ENCODE measurements at places on chromosomes 12 and 14. TPM values are rescaled to one million over a fixed set of nuclear protein-coding genes. Genes with fewer than 3 reads are reported as not detected.

OR11H12 gene
- not detected for total RNA-seq

LAG3 gene
- total RNA-seq, result 4.6 TPM

CACNA1C gene
- 0.18 TPM for total RNA-seq

CLEC4C gene
- total RNA-seq, result not detected

SOAT2 gene
- 2.5 TPM for total RNA-seq

RERG gene
- total RNA-seq, result not detected

WBP11 gene
- 129 TPM for total RNA-seq

DNA sequence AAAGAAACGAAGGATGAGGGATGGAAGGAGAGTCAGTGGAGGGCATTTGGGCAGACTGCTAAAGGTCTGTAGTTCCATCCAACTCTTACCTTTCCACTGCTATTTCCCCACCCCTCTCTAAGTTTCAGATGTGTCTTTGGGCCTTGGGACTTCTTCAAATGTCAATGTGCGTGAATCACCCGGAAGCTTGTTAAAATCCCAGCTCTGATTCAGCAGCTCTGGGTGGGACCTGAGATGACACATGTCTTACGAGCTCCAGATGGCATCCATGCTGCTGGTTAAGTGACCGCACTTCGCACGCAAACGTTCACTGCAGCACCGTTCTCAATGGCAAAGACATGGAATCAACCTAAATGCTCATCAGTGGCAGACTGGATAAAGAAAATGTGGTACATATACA lies 309.9 kb downstream of the VRK1 start:
- no peaks in the 10 kb centered on the region for H3K4me1 ChIP-seq
- H3K4me3 ChIP-seq, result no peak overlapping the region
- H3K36me3 ChIP-seq, result no peaks in the 10 kb centered on the region
- H3K27me3 ChIP-seq, result peaks cover 33% of the 10 kb centered on the region
- DNase-seq, result no peak

- H3K4me1 ChIP-seq, result peaks cover 2% of the 10 kb centered on the region
- H3K4me3 ChIP-seq, result no peak overlapping the region
- peaks cover 66% of the 10 kb centered on the region for H3K27me3 ChIP-seq
- no peaks in the 10 kb centered on the region for H3K36me3 ChIP-seq
- H3K27ac ChIP-seq, result no peak overlapping the region
Observed at GRCh38 chr12:113988064-113988451, 21.9 kb upstream of the RBM19 start.

DNA sequence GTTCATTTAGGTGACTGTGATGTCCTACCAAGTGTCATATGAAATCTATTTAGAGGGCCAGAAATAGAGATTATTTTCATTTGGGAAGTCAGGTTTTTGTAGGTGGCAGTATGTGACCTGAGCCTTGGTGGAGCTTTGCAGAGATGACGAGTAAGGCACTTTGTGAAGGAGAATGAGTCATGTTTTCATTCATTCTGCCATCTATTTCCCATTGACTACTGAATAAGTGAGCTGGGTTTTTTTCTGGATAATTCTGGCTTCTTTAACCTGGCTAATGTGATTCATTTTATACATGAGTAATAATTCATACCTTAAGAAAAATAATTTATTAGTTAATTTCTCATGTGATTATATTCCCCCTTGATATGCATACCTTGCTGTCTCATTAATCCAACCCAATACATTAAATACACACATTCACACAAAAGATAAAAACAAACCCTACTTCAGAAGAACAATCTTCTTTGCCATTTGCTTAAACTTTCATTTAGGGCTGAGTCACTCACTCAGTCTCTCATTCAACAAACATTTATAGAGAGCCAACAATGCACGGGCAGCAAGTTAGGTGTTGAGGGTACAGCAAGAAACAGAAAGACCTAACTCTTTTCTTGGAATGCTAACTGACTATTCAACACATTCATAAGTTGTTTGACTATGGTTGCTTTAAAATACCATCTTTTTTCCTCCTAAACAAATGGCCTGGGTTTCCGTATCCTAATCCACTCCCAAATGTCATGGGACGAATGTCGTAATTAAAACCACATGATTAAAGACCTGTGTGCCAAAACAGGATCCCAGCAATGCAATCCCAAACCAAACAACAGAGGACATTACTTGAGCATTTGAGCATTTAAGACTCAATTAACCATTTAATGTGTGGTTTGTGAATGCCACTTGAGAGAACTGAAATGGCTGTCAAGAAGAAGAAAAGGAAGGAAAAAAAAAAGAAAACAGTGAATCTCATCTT lies 78.0 kb downstream of the KITLG start:
- H3K4me1 ChIP-seq, result no peaks in the 10 kb centered on the region
- H3K36me3 ChIP-seq, result no peaks in the 10 kb centered on the region
- no peaks in the 10 kb centered on the region for H3K27me3 ChIP-seq
- no peak overlapping the region for H3K27ac ChIP-seq

DNA sequence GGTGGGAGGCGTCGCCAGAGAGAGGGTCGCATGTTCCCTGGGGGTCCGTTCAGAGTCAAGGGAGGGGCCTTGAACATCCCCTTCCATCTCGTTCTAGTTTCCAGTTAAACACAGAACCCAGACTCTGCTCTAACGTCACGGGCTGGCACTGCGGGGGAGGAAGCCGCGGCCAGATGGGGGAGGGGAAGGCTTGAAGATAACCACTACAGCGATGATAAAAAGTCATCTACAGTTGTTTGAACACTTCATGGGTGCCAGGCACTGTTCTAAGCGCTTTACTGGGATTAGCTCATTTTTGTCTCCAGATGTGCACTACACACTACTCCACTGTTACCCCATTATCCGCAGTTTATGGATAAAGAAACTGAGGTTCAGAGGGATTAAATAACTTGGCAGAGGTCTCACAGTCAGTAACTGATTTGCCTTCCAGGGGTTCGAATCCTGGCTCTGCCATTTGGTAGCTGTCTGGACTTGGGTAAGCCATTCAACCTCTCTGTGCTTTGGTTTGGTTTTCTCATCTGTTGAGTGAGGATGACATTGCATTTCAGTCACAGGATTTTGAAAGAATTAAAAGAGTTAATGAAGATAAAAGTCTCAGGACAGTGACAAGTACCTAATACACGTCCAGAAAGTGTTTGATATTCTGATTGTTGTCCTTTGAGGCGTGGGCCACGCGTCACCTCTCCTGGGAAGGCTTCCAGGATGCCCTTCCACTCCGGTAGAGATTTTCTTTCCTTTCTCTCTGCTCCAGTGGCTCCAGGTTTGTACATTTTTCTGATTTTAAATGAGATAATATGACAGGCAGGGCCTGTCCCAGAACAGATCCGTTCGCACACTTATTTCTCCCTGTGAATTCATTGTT lies 798 bp upstream of the RASAL1 start:
- peaks cover 12% of the 10 kb centered on the region for H3K27me3 ChIP-seq
- peaks cover 8% of the 10 kb centered on the region for H3K4me1 ChIP-seq
- H3K36me3 ChIP-seq, result peaks cover 2% of the 10 kb centered on the region
- H3K27ac ChIP-seq, result peak overlapping the region; percentile 51
- DNase-seq, result no peak

DNA sequence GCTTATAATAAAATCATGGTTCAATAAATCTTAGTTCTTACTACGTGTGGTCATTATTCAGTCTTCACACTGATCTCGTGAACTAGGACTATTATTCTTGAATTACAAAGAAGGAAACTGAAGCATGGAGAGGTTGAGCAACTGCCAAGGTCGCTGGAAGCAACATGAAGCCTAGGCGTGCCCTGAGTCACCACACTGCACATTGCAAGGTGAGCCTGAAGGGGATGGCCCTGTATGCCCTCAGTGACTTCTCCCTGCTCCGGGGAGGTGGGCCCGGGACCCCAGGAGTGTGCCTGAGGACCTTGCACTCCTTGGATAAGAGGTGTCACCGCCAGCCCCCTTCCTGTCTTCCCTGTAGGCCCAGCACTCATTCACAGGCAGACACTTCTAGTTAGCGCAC lies 161.6 kb downstream of the CACNA1C start:
- H3K4me1 ChIP-seq, result no peaks in the 10 kb centered on the region
- peaks cover 60% of the 10 kb centered on the region for H3K27me3 ChIP-seq
- no peak for DNase-seq
- H3K27ac ChIP-seq, result no peak overlapping the region

GRCh38 chr12:68953536-68953935 lies 20.6 kb upstream of the CPM start:
- no peak overlapping the region for H3K27ac ChIP-seq
- peaks cover 8% of the 10 kb centered on the region for H3K4me1 ChIP-seq
- no peaks in the 10 kb centered on the region for H3K36me3 ChIP-seq
- H3K27me3 ChIP-seq, result no peaks in the 10 kb centered on the region

GRCh38 chr12:124368421-124369032 lies 73.6 kb downstream of the RFLNA start:
- no peak overlapping the region for H3K27ac ChIP-seq
- H3K4me3 ChIP-seq, result no peak overlapping the region
- peaks cover 7% of the 10 kb centered on the region for H3K4me1 ChIP-seq
- H3K27me3 ChIP-seq, result no peaks in the 10 kb centered on the region
- H3K36me3 ChIP-seq, result no peaks in the 10 kb centered on the region
- no peak for DNase-seq

- no peak for DNase-seq
- H3K27ac ChIP-seq, result no peak overlapping the region
- no peaks in the 10 kb centered on the region for H3K36me3 ChIP-seq
- no peaks in the 10 kb centered on the region for H3K27me3 ChIP-seq
Observed at GRCh38 chr12:101857043-101857558, 20.3 kb upstream of the DRAM1 start.

GRCh38 chr14:79363291-79363690 lies 848.0 kb downstream of the DIO2 start:
- H3K27me3 ChIP-seq, result no peaks in the 10 kb centered on the region
- H3K27ac ChIP-seq, result no peak overlapping the region

DNA sequence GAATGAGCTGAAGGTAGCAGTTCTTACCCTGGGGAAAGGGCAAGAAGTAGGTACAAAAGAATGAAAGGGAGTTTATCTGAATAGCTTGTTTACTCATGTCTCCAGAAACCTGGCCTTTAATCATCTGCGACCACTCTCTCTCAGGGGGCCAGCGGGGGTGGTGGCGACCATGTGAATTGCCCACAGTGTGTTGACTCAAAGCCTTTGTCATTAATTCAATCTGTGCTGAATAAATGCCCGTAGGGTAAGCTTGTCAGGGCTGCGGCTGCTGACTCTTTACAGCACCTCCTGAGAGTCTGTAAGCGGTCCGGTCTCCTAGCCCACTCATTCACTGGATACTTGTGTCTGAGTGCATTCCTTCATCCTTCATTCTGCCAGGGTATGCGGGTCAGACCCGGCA lies 874.4 kb downstream of the SLC6A15 start:
- DNase-seq, result no peak
- H3K4me1 ChIP-seq, result no peaks in the 10 kb centered on the region
- no peaks in the 10 kb centered on the region for H3K36me3 ChIP-seq

GRCh38 chr12:52056801-52057637 lies 5.8 kb downstream of the NR4A1 start:
- peaks cover 6% of the 10 kb centered on the region for H3K4me1 ChIP-seq
- H3K27me3 ChIP-seq, result no peaks in the 10 kb centered on the region
- no peak for DNase-seq
- no peak overlapping the region for H3K27ac ChIP-seq

DNA sequence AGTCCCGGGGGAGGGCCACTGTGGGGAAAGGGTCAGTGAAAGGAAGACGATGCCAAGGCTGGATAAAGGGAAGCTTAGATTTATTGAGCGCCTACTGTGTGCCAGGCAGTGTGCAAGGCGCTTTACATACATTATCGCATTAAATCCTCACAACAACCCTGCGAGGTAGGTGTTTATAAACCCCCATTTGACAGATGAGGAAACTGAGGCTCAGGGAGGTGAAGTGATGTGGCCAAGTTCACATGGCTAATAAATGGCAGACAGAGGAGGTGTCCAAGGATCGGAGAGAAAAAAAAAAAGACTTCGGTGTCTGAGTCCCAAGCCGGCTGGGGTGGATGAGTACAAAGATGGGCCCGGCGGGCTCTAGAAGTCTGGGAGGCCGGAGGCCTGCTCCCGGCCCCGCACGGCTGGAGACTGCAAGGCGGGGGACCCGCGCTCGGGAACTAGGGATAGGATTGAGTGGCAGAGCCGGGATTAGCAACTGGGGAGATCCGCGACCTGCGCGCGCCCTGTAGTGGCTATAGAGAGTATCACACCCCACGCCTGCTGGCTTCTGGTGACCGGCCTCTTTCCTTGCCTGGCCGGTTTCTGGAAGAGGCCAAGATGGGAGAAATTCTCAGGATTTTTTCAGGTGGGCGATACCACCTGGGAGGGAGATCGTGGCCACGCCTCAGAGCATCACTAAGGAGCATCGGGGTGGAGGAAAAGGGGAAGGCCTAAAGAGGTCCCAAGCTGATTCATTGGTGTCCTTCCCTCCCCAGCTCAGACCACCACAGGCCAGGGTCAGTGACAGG lies 3.9 kb downstream of the DDN start:
- H3K27ac ChIP-seq, result peak overlapping the region; percentile 78
- H3K4me1 ChIP-seq, result peaks cover 36% of the 10 kb centered on the region
- no peak for DNase-seq
- peak overlapping the region; percentile 56 for H3K4me3 ChIP-seq

DNA sequence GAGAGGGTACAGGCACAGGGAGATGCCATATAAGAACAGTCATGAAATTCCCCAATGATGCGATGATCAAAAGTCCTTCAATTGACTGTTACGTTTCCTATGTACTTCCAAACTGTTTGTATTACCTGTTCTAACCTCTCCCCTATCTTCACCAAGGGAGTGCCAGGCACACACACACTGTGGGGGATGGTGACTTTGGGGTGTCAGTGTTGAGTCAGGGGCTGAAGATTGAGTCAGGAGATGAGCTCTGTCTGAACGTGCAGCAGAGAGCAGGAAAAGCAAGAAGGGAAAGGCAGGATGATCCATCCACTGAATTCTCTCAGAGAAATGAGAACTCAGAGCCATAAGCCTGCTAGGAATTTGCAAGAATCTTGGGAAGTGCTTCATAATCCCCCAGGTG lies 153.4 kb downstream of the EFCAB11 start:
- DNase-seq, result no peak
- H3K36me3 ChIP-seq, result peaks cover 3% of the 10 kb centered on the region
- no peak overlapping the region for H3K27ac ChIP-seq
- no peak overlapping the region for H3K4me3 ChIP-seq
- peaks cover 19% of the 10 kb centered on the region for H3K27me3 ChIP-seq

DNA sequence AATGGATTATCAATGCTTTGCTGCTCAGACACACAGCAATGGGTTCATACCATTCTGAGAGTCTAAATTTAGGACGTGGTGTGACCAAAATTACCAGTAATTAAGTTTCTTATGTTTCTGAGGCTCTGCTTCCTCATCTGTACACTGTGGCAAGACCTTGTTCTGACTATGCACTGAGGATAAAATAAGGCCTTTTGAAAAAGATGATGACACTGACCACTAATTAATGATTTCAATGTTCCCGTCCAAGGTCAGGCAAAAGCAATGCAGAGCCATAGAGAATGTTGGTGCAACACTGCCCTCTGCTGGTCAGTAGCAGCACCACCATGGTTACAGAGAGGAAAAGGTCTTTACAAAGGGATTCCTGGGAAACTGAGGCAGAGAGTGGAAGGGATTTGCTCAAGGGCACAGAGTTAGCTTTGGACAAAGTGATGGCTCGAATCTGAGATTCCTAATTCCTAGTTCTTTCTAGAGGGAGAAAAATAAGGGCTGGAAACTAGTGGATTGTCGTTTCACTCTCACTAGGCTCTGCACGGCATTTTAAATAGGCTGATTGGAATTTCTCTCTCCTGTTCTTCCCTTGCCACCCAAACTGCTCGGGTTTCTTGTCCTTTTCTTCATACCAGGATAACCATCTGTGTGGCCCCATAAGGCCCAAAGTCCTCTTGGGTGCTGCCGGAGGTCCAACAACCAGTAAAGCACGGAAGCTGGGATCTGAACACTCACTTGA lies 22.3 kb upstream of the P2RX7 start:
- peaks cover 7% of the 10 kb centered on the region for H3K4me1 ChIP-seq
- peak; percentile 46 for DNase-seq
- H3K36me3 ChIP-seq, result no peaks in the 10 kb centered on the region
- no peak overlapping the region for H3K27ac ChIP-seq

Data from T-helper 17 cell (primary cell).